ENCODE measurements at places on chromosomes 7 and 10.

GRCh38 chr10:74947781-74948401 is 121.5 kb downstream of the KAT6B start:
- no peak for DNase-seq

DNA sequence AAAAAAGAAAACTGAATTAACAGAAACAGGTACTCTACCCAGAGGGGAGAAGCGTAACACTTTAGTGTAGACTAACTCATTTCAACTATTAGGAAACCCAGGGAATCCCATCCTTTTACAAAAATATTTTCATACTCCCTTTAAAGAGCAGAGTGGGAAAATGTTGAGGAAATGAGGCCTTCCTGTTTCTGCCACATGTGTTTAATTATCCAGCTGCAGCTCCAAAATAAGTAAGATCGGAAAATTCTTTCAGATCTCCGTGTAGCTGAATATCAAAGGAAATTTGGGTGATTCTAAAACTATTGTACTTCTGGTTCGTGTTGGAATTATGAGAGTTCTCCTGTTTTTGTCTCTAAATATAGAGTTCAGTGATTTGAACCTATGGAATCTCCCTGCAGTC is 58.0 kb upstream of the CAV2 start:
- DNase-seq = no peak

- no peak for DNase-seq
Measured at GRCh38 chr7:66679633-66680244, 51.1 kb downstream of the KCTD7 start.

DNA sequence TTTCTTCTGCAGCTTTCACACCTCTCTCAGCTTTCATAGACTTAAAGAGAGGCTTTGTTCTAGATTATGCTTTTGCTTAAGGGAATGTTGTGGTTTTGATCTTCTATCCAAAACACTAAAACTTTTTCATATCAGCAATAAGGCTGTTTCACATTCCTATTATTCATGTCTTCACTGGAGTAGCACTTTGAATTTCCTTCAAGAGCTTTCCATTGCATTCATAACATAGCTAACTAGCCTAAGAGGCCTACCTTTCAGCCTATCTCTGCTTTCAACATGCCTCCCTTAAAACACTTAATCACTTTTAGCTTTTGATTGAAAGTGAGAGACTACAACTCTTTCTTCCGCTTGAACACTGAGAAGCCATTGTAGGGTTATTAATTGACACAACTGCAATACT is 1117.0 kb upstream of the PHF14 start:
- no peak for DNase-seq

Measured in erythroblast (primary cell).